ENCODE measurements at places on chromosomes 7 and 10.

- DNase-seq, result no peak
These were observed 261.1 kb upstream of the CSTF2T start for GRCh38 chr10:51960494-51960895.

- no peak for DNase-seq
These were observed 141.4 kb upstream of the BET1 start for GRCh38 chr7:94145602-94146001.

DNA sequence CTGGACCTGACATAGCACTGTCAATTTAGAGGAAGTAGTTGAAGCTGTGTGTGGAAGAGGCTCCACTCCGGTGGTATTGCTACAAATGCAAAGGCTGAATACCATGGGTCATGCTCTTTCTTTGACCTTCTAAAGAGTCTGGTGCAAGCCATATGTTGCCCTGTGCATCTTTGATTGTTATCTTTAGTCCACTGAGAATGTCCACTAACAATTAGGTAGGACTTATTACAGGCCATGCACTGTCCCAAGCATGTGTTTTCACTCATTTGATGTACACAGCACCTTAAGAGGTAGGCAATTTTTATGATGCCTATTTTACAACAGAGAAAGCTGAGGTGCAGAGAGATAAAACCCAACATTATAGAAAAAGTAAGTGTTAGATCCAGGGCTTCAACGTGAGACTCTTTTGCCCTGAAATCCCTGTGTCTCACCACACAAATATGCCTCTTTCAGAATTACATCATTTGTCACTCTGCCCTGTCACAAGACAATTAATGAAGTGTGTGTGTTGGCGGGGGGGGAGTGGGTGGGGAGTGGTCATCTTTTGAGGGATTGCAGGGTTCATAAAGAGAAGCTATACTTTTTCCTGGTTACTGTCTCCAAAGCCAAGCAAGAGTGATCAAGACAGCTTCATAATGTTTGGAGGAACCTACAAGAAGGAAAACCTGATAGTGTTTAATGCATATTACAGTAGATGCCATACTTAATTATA lies 637.6 kb upstream of the IGFBP3 start:
- no peak for DNase-seq

DNA sequence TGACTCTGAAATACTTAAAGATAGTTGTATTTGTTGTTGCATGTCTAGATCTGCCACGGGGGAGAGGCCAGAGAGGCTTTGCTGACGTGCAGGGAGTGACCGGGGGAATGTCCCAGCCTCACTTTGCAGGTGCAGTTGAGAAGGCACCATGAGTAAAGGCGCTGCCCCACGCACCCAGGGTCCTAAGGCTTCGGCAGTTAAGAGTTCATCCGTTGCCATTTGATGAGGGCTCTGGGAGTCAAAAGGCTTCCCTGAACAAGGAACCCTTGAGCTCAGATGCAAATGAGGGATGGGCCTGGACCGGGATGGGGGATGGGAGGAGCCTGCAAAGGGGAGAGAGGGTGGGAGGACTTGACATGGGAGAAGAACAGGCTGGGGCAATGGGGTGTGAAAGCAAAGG lies 20.4 kb downstream of the PPP2R2D start:
- DNase-seq, result no peak

DNA sequence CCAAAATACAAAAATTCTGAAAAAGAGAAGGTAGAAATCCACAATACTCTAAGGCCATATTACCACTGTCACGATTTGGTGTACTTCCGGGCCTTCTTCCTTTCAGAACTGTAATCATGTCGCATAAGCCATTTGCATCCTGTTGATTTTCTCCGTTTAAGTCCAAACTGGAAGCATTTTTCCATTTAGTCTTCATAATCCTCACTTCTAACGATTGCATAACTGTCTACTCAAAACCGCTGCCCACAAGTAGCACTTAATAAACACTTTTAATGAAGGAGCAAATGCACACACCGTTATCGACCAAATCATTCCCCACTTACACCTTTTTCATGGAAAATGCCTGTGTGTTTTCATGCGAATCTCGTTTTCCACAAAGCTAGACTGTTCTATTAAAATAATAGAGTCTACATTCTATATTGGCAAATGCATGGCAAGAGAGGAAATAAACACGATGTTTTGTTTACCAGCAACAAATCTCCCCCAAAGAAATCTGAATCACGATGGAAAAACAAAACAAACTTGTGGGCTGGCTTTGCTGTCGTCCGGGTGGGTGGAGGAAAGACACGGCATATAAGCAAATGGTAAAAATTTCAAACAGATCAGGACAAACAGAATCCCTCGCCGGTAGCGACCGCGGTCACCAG lies 1.0 kb downstream of the ATE1 start:
- DNase-seq, result peak; percentile 42

GRCh38 chr7:106110885-106111654 lies 1.0 kb downstream of the SYPL1 start:
- DNase-seq, result peak; percentile 46

DNA sequence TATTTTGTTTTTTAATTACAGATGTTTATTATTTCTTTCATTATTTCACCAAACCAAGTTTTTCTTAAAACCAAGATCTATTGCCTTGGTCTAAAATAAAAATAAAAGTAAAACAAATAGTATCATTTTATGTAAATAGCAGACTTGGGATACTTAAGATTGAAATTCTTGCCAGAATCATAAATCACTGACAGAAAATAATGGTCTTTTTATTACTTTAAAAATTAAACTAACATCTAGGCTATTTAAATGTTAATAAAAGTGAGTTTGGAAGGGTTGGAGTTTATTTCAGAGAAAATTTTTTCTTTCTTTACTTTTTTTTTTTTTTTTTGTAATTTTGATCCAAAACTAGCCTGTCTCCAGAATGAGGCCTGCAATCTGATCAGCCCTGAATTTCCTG lies 568.0 kb upstream of the IGFBP3 start:
- peak; percentile 43 for DNase-seq

DNA sequence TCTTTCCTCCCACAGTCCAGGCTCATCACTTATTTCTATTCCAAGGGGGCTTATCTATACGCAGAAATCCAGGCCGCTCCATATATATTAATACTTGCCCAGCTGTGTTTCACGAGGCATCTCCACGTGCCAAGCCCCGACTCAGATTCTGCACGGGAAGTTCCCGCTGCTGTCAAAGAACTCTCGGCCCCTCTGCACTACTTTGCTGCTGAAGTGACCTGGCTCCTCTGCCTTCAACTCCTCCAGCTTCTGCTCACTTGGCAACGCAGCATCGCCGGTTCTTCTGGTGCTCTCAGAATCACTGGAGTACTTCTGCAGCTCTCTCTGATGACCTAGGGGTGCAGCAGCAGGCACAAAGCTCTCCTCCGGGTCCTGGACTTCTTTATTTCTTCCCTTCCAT lies 9.7 kb upstream of the CHST12 start:
- no peak for DNase-seq

GRCh38 chr7:148684289-148684830 lies 14.3 kb upstream of the CUL1 start:
- DNase-seq, result no peak

DNA sequence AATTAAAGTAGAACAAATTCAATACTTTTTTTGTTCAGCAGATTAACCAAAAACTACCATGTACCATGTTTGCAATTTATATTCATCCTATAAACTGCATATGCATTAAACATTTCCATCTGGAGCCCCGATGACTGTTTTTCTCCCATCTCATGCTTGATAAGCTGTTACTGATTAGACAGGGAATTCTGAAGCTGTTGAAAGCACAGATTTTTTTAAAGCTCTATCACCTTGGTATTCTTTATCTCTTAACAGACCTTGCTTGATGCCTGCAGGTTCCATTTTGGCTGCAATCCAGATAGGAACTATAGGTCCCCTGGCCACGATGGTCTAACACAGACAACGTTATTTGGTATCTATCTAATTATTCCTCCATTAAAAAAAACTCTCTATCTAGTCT lies 961.7 kb downstream of the CNTNAP2 start:
- no peak for DNase-seq

- no peak for DNase-seq
These were observed 129.6 kb upstream of the PRPS1L1 start for GRCh38 chr7:18157233-18157632.

- DNase-seq, result no peak
These were observed 52.6 kb downstream of the LRRC72 start for GRCh38 chr7:16579216-16579615.

GRCh38 chr10:74628136-74628535 lies 198.3 kb upstream of the KAT6B start:
- no peak for DNase-seq

DNA sequence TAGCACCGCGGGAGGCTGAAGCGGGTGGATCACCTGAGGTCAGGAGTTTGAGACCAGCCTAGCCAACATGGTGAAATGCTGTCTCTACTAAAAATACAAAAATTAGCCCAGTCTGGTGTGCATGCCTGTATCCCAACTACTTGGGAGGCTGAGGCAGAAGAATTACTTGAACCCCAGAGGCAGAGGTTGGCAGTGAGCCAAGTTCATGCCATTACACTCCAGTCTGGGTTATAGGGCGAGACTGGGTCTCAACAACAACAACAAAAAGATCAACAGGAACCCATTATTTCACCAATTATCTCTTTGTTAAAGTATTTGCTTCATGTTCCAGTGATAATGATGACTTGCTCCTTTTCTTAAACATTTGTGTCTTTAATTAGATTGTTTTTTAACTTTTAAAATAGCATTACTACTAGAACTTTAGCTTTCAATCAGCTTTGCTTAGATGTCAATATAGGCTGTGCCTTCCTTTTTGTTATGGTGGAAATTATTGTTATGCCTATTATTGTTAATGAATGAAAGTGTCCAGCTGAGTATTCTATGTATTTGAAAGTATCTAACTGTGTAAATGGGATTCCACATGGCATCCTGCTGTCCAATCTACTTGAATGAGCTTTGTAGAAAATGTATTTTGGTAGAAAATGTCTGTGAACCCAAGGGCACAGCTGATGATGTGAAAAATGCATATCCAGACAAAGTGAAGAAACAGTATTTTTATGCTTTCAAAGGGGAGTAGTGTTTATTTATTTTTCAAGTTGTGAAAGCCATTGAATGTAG lies 61.7 kb upstream of the CSTF2T start:
- DNase-seq, result no peak

- DNase-seq, result no peak
These were observed 22.5 kb downstream of the FKBP6 start for GRCh38 chr7:73350306-73351068.

- DNase-seq, result no peak
These were observed 17.7 kb downstream of the IL15RA start for GRCh38 chr10:5959581-5960069.

GRCh38 chr10:72260976-72261783 lies 12.5 kb upstream of the DDIT4 start:
- peak; percentile 97 for DNase-seq

GRCh38 chr10:51344371-51344770 lies 270.1 kb downstream of the PRKG1 start:
- no peak for DNase-seq

- DNase-seq, result peak; percentile 74
These were observed 74.7 kb downstream of the CACNB2 start for GRCh38 chr10:18214691-18215563.

DNA sequence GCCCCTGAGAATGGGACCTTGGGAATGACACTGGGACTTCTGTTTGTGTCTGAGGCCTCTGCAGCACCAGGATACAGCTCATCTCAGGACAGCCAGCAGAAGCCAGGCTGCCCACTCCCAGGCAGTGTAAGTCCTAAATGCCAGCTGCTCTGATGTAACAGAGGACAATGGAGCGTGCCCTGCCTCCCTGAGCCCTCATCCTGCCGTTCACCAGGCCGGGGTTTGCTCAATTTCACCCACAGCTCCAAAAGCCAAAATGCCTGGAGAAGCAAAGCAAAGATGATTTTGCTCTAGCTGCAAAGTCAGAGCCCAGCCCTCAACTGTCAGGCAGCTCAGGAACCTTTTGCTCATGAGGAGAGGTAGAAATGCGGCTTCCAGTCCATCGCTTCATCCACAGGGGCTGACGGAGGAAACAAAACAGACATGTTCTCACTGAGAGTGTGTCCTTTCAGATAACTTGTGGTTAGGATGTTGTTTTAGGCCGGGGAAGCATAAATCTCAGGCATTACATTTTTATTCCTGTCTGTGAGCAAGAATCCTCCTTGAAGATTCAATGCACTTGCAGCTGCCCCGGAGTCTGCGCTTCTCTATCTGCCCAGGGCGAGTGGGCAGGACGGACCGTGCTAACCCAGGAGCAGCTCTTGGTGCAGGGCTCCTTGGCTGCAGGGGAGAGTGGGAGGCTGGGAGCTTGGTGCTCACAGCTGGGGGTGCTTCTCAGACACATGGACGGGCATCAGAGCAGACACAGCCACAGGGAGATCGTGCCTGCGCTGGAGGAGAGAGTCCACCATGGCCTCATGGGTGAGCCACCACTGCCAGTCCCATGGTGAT lies 83.2 kb upstream of the CHST15 start:
- no peak for DNase-seq

GRCh38 chr10:34589275-34589674 lies 225.8 kb downstream of the PARD3 start:
- DNase-seq, result no peak

- DNase-seq, result no peak
These were observed 305.1 kb upstream of the PITRM1 start for GRCh38 chr10:3477683-3478082.

Measured in right lung (tissue), 10 donors.